ENCODE measurements at places on chromosomes 11 and 22. TPM values are rescaled to one million over a fixed set of nuclear protein-coding genes. Genes with fewer than 3 reads are reported as not detected.

Gene PHLDA2
- 13.3 TPM for total RNA-seq

Gene ZBTB16
- 37.1 TPM for total RNA-seq

Gene ZNRD2
- total RNA-seq = 45.9 TPM

Gene PRRG4
- not detected for total RNA-seq

Gene C11orf86
- total RNA-seq = not detected

Gene ANKK1
- not detected for total RNA-seq

Gene FAT3
- 0.20 TPM for total RNA-seq

Gene SGSM1
- under 0.01 TPM for total RNA-seq

Gene CCDC89
- 4.8 TPM for total RNA-seq

Gene NPAS4
- not detected for total RNA-seq

Gene GAL3ST1
- total RNA-seq = not detected

Gene CHADL
- 0.37 TPM for total RNA-seq

Gene OR4C6
- total RNA-seq = not detected

Gene C11orf58
- total RNA-seq = 120 TPM

Gene ABCC8
- total RNA-seq = not detected
